Fibroblast of skin of right biceps (primary cell): ENCODE measurements at places on chromosomes 3 and 15.

DNA sequence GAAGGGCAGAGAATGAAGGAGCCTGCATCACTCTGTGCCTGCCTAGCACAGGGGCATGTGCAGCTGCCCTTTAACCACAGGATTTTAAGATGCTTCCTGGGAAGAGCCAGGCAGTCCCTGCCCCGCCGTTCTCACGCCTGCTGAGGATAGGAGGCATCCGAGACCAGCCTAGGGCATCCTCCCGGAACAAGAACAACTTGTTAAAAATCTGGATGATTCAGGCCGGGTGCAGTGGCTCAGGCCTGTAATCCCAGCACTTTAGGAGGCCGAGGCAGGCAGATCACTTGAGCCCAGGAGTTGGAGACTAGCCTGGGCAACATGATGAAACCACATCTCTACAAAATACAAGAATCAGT is 15.2 kb downstream of the NRROS start:
- DNase-seq: no peak

GRCh38 chr3:126313166-126313565 is 44.0 kb downstream of the KLF15 start:
- no peak for DNase-seq

GRCh38 chr3:187871204-187871591 is 125.9 kb upstream of the BCL6 start:
- no peak for DNase-seq

DNA sequence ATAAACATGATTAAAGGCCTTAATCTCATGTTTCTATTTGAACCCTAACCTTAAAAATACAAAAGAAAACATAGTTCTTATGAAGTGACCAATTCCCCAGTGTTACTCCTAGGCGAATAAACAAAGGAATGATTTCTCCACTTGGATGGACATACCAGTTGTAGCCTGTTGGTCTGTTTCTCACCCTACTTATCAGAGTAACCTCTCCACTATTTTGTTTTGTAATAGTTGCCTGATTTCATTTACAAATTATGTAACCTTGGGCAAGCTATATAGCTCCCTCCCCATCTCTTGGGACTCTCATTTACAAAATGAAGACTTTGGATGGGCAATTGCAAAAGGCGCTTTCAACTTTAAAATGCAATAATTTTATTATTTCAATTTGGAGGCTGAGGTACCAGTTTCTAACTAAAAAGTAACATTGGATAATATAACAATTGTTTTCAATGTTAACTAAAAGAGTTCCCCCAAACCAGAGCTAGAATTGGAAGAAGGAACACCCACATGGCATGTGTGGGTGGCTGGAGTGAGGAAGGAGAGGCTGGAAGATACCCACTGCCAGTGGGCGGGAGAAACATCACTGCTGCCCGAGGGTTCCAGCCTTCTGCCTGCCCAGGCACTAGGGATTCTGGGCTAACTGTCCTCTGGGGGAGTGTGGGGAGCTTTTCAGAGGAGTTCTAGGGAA is 74.2 kb downstream of the RFTN1 start:
- no peak for DNase-seq

DNA sequence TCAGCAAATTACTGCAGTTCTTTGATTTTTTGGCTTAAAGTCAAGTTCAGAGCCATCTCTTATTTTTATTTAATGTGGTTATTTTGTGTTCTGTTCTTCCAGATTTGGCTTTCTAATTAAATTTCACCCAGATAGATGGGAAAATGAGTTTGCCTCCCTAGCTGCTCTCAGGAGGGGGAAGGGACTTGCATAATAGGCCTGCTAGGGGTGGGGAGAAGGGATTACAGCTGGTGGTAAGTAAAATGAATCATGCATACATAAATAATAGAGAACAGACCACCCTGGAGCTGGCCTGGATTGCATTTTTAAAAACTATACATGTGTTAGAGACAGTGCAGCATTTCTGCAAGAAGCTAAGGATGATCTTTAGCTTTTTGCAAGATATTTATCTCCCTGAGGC is 3.9 kb upstream of the PXYLP1 start:
- peak; percentile 90 for DNase-seq

- peak; percentile 43 for DNase-seq
These were observed 162.5 kb upstream of the CHRNA7 start for GRCh38 chr15:31867536-31868442.

DNA sequence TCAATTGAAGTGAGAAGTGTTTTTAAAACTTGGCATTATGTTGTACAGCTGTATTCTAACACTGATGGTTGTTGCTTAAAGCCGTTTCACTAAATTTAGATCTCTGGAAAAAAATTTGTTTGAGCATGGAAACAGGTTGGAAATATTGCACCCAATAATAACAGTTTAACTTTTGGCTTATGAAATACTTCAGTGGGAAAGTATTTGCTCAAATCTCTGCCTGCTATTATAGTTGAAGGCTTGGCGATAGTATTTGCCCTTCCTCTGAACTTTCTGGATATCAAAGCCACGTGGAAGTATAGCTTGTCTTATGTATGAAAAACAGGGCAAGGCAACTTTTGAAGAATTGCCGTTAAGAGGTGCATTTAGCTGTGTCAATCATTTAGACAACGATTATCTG is 270.3 kb upstream of the LRRFIP2 start:
- no peak for DNase-seq

DNA sequence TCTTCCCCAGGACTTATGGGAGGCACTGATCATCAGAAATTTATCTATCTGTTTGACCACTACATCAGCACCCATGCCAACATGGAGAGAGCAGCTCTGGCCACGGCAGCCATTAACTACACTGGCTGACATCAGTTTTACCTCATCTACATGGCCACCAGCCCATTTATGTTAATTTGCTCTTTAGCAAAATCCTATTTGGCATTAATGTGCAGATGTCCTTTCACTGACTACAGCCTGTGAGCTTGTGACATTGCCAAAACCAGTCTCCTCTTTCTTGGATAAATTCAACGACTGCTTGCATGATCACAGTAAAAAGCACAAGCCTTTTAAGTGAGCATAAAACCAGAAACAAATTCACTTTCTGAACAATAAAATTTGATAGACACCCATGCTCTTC is 47.5 kb downstream of the NR1I2 start:
- no peak for DNase-seq

GRCh38 chr3:126731044-126731443 is 27.0 kb downstream of the CHCHD6 start:
- DNase-seq: no peak

DNA sequence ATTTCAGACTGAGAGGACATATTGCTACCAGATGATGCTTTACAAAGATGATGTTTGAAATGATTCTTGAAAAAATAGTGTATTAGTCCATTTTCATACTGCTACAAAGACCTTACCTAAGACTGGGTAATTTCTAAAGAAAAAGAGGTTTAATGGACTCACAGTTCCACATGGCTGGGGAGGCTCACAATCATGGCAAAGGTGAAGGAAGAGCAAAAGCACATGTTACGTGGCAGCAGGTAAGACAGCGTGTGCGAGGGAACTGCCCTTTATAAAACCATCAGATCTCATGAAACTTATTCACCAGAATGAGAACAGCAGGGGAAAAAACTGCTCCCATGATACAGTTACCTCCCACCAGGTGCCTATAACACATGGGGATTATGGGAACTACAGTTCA is 658.4 kb upstream of the CFAP20DC start:
- no peak for DNase-seq

GRCh38 chr3:32945136-32945535 is 6.3 kb upstream of the CCR4 start:
- DNase-seq: peak; percentile 18

- DNase-seq: peak; percentile 13
These were observed 65.9 kb upstream of the POMGNT2 start for GRCh38 chr3:43171748-43172147.

GRCh38 chr3:194906970-194907629 is 221.4 kb downstream of the FAM43A start:
- no peak for DNase-seq

GRCh38 chr3:73094129-73094528 is 32.7 kb downstream of the EBLN2 start:
- no peak for DNase-seq

DNA sequence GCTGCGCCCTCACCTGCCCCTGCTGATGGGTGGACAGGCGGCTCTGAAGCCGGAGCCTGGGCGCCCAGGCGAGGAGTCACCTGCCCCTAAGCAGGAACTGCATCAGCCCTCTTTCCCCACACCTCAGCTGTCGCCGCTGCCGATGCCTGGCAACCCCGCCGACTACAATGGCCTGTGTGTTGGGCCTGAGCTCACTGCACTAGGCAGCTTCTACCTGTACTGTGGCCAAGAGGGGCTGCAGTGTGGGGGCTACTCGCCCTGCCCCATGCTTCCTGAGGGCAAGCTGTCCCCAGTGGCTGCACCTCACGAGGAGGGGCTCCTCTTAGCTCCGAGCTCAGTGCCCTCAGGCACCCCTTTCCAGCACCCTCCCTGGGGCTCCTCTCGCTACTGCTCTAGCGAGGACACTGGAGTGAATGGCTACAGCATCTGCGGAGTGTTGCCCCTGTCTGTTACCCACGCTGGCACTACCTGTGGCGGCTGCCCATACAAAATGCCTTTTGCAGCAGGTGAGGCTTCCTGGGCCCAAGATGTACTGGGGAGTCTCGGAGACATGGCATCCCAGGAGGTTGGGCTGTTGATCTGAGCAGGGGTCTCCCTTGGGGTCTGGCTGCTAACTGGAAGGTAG is 11.3 kb upstream of the CHST14 start:
- DNase-seq: no peak

DNA sequence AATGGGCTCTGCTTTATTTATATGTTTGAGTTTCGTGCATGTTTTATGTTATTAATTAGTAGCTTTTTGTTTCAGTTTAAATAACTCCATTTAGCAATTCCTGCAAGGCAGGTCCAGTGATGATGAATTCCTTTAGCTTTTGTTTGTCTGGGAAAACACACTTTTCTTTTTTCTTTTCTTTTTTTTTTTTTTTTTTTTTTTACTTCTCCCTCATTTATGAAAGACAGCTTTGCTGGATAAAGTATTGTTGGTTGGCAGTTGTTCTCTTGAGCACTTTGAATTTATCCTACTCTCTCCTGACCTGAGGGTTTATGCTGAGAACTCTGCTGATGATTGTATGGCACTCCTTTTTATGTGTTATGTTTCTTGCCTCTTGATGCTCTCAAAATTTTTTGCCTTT is 35.7 kb downstream of the TMEM39A start:
- DNase-seq: peak; percentile 10

DNA sequence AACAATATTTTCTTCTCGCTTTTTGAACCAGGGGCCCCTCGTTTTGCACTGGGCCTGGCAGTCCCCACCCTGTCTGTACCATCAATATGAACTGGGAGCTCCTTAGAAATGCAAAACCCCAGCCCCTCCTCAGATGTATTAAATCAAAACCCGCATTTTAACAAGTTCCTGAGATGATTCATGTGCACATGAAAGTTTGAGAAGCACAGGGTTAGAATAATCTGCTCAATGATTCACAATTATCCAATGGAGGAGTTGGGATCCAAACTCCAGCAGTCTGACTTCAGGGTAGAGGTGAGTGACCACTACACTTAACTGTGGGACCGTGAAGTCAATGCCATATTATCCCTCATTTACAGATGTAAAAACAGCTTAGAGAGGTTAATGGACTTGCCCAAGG is 256.4 kb downstream of the IGSF11 start:
- no peak for DNase-seq

DNA sequence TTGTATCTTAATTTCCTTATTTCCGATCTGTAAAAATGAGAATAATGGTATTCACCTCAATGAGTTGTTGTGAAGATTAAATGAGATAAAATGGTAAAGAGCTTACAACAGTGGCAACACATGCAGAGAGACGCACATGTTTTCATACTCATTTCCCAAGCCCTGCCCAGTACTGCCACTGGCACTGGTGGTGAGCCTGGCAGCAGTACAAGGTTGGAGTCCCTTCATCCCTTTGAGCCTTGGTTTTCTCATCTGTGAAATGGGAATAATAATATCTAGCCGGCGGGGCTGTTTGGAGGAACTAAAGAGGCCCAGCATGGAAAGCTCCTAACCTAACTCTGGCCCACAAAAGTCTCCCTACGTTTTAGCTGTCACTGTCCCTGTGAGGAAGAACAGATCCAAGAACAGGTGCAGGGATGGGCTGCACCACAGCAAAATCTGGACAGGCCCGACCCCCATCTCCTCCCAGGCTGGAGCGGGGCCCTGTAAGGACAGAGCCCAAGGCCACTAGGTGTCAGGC is 866 bp upstream of the CD276 start:
- no peak for DNase-seq

DNA sequence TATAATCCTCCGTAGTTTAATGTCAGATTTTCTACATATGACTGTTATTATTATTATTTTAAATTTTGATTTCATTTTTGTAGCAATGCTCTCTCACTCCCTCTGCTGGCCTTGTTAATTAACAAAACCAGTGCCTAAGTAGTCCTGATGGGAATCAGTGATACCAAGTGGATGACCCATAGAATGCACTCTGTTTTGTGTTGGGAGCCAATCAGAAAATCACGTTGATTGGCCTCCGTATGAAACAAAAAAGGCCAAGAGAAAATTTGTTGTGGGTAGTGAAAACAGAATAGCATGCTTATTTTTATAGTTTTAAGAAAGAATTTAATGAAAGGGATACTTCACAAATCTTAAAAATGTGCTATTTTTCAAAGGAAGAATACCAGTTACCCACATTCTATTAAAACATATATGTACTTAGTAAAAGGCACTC is 34.4 kb upstream of the MEIS2 start:
- peak; percentile 46 for DNase-seq
